ENCODE measurements at places on chromosomes 5 and 9.

DNA sequence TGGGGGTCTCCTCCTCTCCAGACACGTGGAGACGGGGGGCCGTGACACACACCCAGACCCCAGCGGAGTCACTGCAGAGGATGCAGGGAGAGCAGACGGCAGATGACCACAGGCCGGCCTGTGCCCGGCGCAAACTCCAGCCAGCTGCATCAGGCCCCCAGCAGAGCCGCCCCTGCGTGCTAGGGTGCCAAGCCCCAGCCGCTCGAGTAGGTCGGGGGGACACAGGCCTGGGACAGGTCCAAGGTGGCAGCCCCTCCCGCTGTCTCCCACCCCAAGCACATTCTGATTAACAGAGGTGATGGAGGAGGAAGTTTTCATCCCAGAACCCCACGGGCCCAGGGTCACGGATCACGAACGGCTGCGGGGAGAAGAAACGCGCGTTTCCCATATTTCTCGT lies 14.4 kb downstream of the NACC2 start:
- no peak for DNase-seq

DNA sequence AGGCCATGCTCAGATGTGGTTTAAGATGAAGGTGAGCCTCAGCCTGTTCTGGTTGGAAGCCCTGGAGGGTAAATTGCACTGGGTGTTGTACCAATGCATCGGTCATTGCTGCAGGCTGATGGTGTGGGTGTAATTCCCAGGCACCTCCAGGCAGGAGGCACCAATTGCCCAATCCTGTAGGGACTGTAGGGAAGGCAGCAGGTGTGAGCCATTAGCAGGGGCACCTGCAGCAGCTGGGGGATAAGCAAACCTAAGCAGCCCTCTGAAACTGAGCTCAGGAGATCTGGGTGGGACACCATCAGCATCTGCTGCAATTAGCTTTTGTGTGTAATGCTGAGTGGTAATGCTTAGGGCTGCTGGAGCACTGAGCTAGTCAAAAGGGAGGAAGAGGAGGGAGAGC lies 190.1 kb upstream of the TBC1D2 start:
- DNase-seq: no peak

GRCh38 chr9:78904686-78905085 lies 607.8 kb downstream of the PSAT1 start:
- DNase-seq: no peak

DNA sequence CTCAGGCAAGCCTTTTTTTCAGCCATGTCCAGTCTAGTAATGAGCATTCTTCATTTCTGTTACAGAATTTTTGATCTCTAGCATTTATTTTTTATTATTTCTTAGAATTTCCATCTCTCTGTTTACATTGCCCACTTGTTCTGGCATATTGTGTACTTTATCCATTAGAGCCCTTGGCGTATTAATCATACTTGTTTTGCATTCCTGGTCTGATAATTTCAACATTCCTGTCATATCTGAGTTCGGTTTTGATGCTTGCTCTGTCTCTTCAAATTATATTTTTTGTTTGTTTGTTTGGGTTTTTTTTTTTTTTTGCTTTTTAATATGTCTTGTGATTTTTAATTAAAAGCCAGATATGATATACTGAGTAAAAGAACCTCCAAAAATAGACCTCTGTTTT lies 23.0 kb upstream of the JAK2 start:
- DNase-seq: no peak

DNA sequence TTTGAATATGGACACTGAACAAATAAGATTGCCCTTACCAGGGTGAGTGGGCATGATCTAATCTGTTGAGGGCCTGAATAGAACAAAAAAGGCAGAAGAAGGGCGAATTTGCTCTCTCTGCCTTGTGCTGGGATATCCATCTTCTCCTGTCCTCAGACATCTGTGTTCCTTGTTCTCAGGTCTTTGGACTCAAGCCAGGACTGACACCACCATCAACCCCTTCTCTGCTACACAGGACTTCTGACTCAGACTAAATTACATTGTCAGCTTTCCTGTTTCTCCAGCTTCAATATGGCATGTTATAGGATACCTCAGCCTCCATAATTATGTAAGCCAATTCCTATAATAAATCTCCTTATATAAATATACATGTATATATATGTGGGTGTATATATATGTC lies 40.8 kb upstream of the SLCO6A1 start:
- DNase-seq: no peak

GRCh38 chr5:132470596-132470995 lies 20.0 kb downstream of the IRF1 start:
- no peak for DNase-seq

DNA sequence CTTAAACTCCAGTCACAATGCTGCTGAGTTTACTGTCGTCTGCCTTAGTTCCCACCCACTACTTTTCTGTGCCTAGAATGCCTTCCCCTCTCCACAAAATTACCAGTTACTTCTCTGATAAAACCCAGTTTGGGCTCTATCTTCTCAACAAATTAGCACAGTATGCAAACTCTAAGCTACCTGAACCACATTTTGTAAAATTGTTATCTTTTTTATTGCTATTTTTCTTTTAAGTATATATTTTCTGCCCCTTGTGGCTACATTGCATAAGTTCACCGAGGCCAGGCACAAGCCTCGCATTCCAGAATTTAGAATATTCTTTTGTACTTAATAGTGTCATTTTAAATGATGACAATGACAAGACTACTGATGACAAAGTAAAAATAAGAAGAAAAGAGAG lies 60.0 kb downstream of the POU5F2 start:
- DNase-seq: peak; percentile 25

DNA sequence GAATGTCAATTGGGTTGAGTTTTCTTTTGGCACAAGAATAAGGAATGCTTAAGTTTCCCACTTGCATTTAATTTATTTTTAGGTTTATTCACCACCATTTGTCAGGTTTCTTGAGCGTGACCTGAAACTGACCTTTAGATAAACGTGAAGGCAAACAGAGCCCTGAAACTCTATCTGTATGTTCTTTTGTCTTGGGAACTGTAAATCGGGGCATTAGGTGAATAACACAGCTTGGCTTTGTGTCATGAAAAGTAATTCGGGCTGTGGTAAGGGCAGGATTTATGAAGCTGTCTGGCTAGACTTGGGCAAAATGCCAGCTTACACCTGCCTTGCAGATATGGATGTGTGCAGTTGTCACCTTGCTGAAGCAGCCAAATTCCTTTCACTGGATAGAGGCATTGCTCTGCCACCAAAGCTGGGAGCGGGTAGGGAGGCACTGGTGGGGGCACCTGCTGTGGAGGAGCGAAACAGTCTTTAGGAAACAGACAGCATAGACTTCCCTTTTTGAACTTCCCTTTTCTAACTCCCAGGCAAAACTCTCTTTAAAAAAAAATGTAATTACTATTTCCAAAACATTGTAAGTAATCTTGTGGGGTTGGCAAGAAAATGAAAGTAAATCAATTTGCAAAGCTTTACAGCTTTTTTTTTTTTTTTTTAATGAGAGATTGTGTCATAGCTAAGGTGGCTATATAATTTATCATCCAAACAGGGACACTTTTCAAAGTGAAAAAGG lies 545.2 kb downstream of the CSNK1G3 start:
- no peak for DNase-seq

GRCh38 chr9:82124090-82124489 lies 135.5 kb downstream of the SPATA31D1 start:
- peak; percentile 55 for DNase-seq

DNA sequence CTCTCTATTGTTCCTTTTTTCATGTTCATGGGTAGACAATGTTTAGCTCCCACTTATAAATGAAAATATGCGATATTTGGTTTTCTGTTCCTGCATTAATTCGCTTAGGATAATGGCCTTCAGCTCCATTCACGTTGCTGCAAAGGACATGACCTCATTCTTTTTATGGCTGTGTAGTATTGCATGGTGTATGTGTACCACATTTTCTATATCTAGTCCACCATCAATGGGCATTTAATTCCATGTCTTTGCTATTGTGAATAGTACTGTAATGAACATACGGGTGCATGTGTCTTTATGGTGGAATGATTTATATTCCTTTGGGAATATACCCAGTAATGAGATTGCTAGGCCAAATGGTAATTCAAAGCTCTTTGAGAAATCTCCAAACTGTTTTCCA lies 392.0 kb downstream of the EFNA5 start:
- no peak for DNase-seq

Data from fibroblast of pulmonary artery (primary cell).